Activated naive CD4-positive, alpha-beta T cell treated with anti-CD3 and anti-CD28 coated beads, Interleukin-2, amount 10 ng/mL, durations not matched to agents 5 hours and 36 hours (primary cell): ENCODE measurements at places on chromosomes 13 and 19. TPM values are rescaled to one million over a fixed set of nuclear protein-coding genes. Genes with fewer than 3 reads are reported as not detected.

CCDC70 gene
- not detected for total RNA-seq

IRGC gene
- not detected for total RNA-seq

SIGLEC10 gene
- not detected for total RNA-seq

SMAD9 gene
- total RNA-seq = not detected

ZNF85 gene
- total RNA-seq = 14.8 TPM

SERPINE3 gene
- total RNA-seq = not detected

SBK3 gene
- not detected for total RNA-seq

CYP4F2 gene
- total RNA-seq = not detected

SHC2 gene
- total RNA-seq = not detected

WDR87 gene
- not detected for total RNA-seq
